Activated CD4-positive, alpha-beta T cell treated with anti-CD3 and anti-CD28 coated beads, Interleukin-2, amount 10 ng/mL, durations not matched to agents 24 days and 14 days (primary cell): ENCODE measurements at places on chromosomes 7 and 10.
A peak's percentile ranks its signal among the peaks of the same experiment; 100 is the strongest.

- DNase-seq: no peak
These were observed 347.0 kb downstream of the GPAM start for GRCh38 chr10:111836571-111836970.

DNA sequence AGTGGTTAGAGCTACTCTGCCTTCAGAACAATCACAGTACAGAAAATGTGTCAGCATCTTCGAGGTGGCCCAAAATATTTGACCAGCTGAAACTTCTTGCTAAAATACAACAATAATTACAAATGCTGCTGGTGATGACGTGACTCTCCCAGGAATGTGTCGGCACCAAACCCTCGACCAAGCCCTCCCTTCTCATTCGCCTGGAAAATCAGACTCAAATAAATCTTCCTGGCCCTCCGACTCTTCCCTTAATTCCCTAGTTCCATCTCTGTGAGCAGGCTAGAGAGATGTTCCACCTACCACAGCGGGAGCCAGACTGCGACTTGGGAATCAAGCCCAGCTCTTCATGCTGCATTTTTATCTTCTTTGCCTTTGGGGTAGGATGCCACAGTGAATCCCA lies 4.1 kb downstream of the PRSS2 start:
- DNase-seq: no peak

- no peak for DNase-seq
These were observed 64.9 kb downstream of the MICALL2 start for GRCh38 chr7:1394371-1394770.

GRCh38 chr7:146146831-146147486 lies 30.4 kb downstream of the CNTNAP2 start:
- no peak for DNase-seq

DNA sequence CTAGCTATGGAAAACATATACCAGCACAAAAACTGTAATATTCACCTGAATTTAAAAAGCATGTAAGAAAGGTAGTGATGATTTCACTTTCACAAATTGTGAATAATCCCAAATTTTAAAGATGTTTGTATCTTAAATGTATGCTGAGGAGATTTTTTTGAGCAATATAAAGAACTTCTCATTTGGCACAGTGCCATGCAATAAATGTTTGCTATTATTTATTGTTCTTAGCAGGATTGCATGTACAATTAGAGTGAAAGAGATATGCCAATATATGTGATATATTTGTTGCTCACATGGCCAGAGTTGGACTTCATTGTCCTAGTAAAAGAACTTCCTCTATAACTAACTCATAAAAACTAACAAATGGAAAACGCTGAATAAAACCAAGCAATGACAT lies 895.1 kb upstream of the KCND2 start:
- no peak for DNase-seq

GRCh38 chr10:119177708-119178371 lies 772 bp downstream of the PRDX3 start:
- DNase-seq: no peak

DNA sequence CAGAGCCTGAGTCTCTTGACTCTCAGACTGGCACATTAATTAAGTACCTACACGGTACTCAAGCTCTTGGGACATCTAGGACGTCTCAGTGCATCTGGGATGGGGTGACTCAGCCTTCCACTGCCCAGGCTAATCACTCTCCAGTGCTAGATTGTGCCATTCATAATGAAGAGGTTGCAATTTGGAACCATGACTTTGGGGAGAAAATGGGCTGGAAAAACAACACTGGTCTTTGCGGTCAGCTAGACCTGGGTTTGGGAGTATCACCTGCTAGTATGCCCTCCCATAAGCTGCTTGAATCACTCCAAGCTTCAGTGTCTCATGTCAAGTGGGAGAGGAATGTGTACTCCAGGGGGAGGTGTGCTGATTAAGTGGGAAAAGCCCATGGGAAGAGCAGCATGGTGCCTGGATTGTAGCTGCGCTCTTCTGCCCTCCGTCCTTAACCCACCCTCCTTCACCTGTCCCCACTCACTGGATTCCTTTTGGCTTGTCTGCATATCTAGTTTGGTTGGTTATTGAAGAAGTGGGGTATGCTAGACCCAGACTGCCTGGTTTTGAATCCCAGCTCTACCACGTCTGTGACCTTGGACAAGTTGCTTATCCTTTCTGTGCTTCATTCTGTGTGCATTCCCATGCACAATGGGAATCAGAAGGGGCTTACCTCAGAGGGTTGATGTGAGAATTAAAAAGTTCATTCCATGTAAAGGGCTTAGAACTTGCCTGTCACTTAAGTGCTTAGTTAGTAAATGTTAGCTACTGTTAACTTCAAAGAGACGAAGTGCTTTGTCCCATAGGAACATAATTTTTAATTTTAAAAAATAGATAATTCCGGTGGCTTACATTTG lies 3.8 kb downstream of the NFE2L3 start:
- DNase-seq: peak; percentile 68

GRCh38 chr7:17144322-17144721 lies 154.1 kb upstream of the AHR start:
- peak; percentile 87 for DNase-seq

GRCh38 chr10:59272061-59272460 lies 90.3 kb downstream of the FAM13C start:
- no peak for DNase-seq

DNA sequence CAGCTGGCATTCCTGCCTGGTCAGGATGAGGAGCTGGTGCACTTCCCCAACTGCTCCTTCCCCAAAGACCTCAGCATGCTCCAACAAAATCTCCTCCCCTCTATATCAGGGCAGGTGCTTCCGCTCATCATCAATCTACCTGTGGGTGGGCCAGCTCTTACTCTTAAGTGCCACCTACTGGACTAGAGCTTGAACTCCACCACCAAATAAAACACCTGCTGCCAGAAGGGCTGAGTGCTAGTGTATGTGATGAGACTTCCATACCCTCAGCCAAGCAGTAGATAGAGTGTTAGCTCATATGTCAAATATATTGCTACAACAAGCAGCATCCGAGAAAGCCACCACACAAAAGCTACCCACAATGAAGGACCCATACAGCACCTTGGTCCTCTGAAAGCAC lies 264.3 kb downstream of the RNLS start:
- DNase-seq: no peak

- DNase-seq: no peak
These were observed 316.9 kb upstream of the GRM3 start for GRCh38 chr7:86326847-86327246.

DNA sequence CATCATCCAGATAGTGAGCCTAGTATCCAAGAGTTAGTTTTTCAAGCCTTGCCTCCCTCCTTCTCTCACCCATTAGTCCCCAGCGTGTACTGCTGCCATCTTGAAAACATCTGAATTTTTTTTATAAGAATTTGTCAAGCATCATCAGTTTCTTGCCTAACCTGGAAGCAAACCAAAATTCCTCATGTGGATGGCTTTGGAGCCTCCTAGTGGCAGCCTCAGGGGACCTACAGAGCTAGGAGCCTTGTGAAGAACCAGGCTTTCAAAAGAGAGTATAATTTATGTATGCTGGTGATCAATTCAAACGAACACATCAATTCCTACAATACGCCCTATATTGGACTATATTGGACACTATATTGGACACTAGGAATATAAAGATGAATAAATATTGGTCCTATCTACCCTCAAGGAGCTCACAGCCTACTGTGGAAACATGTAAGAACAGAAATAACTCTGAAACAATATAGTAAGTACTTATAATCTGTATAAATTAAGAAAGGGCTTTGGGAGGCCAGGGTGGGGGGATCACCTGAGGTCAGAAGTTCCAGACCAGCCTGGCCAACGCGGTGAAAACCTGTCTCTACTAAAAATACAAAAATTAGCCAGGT lies 63.4 kb downstream of the HPSE2 start:
- no peak for DNase-seq
